CMK (cell line): ENCODE measurements at places on chromosomes 5 and 9.
A peak's percentile ranks its signal among the peaks of the same experiment; 100 is the strongest.

- DNase-seq, result no peak
These were observed 6.3 kb upstream of the STOM start for GRCh38 chr9:121376214-121376830.

GRCh38 chr9:129874261-129875101 lies 39.2 kb downstream of the USP20 start:
- no peak for DNase-seq

- no peak for DNase-seq
These were observed 18.7 kb downstream of the CAST start for GRCh38 chr5:96680759-96681470.

- no peak for DNase-seq
These were observed 29.5 kb downstream of the CCNH start for GRCh38 chr5:87383216-87383615.

DNA sequence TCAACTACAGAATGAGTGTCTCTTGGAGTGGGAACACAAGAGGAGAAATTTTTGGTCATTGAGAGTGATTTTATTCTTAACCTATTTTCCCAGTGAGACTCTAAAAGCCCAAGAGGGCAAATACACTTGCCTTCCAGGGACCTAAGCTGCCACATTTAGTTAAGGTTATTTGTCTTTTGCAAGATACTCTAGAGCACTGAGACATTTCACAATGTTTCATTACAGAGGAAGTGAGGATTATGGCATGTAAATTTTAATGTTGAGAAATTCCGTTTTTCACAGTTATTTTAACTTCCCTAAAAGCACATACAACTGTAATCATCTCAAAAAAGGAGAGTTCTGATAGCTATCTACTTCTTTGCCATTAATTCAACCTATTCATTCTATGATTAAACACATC lies 38.7 kb upstream of the RAB3C start:
- no peak for DNase-seq

DNA sequence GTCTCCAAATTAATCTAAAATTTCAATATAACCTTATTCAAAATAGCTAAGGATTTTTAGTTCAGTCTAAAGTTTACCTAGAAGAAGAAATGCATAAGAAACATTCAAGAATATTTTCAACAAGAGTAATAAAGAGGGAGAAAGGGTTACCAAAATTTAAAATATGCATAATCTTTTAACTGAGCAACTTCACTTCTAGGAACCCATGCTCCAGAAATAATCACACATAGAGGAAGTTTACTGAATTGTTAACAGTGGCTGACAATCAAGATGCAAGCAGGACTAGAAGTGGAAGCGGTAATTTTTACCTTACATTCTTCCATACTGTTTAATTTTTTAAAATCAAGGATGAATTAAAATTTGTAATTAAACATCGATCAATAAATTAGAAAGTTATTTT lies 1.9 kb downstream of the PJA2 start:
- no peak for DNase-seq

DNA sequence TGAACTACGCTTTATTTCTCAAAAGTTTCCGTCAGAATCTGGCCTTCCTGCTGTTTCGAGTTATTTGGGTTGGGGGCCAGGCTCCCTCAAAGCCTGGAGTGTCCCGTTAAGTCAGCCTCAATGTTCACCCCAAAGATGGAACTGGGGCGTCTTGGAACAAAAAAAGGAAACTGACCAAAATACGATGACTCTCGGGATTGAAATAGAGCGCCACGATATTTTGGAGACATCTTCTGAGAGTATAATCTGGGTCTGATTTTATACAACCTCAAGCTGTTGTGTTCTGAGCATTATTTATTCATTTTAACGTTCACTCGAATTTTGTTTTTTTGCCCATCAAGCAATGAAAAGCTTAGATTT lies 28.1 kb downstream of the TLX3 start:
- no peak for DNase-seq

GRCh38 chr5:68685863-68686262 lies 408.0 kb upstream of the SLC30A5 start:
- DNase-seq, result no peak

- no peak for DNase-seq
These were observed 3.0 kb upstream of the CDX1 start for GRCh38 chr5:150163547-150164059.

- DNase-seq, result no peak
These were observed 59.2 kb downstream of the IPPK start for GRCh38 chr9:92610470-92611420.

- DNase-seq, result peak; percentile 42
These were observed 14.9 kb upstream of the FGFR4 start for GRCh38 chr5:177071666-177072385.

- DNase-seq, result no peak
These were observed 18.5 kb upstream of the SLC12A7 start for GRCh38 chr5:1130218-1130946.

- DNase-seq, result no peak
These were observed 10.1 kb upstream of the ZNF484 start for GRCh38 chr9:92887880-92888338.
